Large intestine (tissue), 12 donors: ENCODE measurements at places on chromosomes 7 and 10.

GRCh38 chr10:16952080-16952479 lies 134.9 kb upstream of the RSU1 start:
- no peak for DNase-seq

DNA sequence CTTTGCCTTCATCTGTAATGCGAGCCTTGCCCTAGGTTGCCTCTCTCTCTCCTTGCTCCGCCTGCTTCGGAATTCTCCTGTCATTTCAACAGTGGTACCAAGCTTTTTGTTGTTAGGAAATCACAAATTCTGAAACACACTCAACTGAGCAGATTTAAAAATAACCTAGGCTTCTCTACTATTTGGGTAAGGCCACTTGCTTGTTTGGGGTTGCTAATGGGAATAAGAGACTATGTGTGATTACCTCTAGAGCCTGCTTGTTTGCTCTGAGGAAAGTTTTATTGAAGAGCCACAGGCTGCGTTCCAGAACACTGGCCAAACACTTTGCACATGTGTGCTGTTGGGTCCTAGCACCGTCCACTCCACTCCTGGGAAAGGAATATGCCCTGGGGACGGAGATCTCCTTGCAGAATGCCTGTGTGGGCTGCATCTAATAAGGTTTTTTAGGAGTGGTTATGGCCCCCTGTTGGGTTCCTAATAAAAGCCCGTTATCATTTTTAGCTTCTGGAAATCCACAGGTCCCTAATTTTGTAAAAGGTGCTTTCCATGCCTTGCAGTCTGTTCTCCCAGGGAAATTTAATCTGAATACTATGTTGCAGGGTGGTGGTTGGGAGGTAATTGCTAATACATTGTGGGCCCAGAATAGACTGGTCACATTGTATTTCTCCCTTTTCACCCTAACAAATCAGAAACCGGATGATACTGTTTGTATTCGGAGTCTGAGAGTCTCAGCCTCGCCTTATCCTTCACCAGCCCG lies 68.7 kb upstream of the KLF6 start:
- no peak for DNase-seq

DNA sequence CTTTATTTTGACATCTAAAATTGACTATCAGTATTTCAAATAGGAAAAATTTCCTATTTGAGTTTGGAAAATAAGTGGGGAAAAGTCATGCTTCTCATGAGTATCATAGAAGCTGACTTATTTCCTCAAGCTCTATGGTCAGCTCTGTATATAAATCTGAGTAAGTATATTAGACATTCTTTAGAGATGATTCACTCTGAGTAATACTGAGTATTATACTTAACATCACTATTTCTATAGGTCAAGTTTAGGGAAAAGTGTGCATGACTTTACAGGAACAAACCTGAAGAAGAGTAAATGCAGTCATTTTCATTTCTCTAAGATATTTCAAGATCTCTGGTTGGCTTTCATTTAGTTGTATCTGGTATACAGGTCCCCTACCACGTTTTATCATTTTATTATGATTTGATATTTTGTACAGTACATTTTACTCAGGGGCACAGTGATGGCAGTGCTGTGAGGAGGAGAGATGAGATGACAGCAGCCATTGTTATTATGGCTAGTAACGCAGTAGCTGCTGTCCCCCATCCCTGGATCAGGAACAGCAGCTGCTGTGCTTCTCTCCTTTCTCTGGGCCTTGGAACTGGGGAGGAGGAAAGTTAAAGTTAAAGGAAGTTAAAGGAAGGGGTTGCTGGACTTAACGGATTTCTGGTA lies 15.2 kb downstream of the SND1 start:
- no peak for DNase-seq

DNA sequence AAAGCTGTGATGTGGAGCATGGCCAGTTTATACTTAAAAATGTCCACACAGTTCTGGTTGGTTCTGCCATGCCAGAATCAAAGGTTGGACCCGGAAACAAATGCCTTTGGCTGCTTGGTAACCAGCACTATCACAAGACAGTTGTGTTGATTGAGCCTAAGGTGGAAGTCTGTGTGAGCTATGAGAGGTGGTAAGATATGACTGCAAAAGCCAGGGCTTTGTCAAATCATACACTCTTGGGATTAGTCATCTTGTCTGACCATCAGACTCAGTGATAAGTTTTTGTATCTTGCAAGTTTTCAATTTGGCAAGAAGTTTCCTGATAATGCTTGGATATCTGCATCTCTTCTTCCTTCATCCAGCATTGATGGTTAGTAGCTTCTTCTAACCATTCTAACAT lies 35.5 kb downstream of the GPR141 start:
- no peak for DNase-seq

GRCh38 chr10:33174674-33175434 lies 159.6 kb downstream of the NRP1 start:
- DNase-seq, result no peak

DNA sequence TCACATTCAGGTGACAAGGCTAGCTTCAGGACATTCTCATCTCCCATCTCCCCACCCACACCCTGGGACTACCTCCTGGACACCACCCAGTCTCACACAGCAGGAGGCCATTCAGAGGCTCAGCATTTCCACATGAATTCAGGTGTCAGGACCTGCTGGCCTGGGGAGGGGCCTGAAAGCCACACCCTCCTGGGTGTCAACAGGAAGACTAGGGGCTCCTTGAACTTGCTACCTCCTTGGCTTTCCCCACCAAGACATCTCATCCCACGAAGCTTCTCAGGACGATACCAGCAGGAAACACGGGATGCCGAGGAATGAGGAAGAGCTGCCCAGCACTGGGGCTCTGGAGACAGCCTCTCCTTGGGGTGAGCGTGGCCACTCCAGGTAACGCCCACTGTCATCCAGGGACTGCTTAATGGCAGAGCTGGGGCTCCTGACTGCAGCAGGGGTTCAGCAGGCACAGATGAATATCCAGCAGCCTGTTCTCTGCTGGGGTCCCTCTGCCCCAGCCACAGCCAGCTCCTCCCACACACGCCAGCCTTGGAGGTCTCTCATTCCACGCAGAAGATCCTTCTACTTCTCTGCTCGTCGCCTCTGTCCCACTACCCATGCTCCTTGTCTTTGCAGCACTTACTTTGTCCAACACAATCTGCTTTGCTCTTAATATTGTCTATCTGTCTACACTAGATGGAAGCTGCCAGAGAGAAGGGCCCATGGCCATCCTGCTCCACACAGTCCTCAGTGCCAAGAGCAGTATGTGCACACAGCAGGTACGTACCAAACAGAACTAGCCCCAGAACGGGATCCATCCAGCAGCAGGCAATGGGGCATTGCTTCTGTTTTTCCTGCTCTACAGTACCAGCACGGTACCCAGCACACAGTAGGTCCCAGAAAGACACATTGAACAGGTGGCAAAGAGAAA lies 88.7 kb downstream of the FAM53B start:
- no peak for DNase-seq

GRCh38 chr7:104878577-104878976 lies 135.4 kb upstream of the KMT2E start:
- DNase-seq, result no peak
